Omental fat pad (tissue), 4 donors: ENCODE measurements at places on chromosomes 1 and 21. TPM values are rescaled to one million over a fixed set of nuclear protein-coding genes. Genes with fewer than 3 reads are reported as not detected.

LCE2A gene
- not detected for total RNA-seq

TGFB2 gene
- total RNA-seq: 3.1 TPM

FBXO2 gene
- total RNA-seq: 24.3 TPM

SRRM1 gene
- 79.3 TPM for total RNA-seq

CCNL2 gene
- total RNA-seq: 273 TPM

TEX38 gene
- total RNA-seq: not detected

CLCA2 gene
- total RNA-seq: 0.94 TPM
